ENCODE measurements at places on chromosomes 1 and 21.

GRCh38 chr1:206784471-206784903, 12.2 kb upstream of the IL10 start:
- DNase-seq = no peak

GRCh38 chr1:114712977-114713376, 3.6 kb downstream of the NRAS start:
- no peak for DNase-seq

DNA sequence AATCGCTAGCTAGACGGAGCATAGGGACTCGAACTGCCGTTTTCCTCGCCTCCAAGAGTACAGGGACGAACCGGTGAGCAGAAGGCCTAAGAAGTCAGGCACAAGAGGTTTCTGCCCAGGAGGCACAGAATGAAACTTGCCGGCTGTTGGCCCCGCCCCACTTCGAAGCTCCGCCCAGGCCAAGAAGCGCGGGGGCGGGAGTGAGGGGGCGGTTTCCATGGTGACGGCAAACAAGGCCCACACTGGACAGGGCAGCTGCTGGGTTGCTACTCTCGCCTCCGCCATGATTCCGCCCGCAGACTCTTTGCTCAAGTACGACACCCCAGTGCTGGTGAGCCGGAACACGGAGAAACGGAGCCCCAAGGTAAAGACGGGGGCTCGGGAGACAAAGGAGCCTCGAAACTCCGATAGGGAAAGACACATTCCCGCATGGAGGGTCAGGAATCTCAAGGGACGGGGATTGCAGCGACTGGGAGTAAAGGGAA, at the start of gene DNALI1:
TSS of gene DNALI1 (plus strand) at position 229 of the 485 bp plus-strand sequence. CDS start at position 284, 55 bp downstream.
- DNase-seq = peak; percentile 79

- DNase-seq = no peak
Measured at GRCh38 chr1:59022799-59023198, 239.0 kb upstream of the JUN start.

- DNase-seq = no peak
Measured at GRCh38 chr1:92343061-92343460, 44.2 kb downstream of the RPAP2 start.

DNA sequence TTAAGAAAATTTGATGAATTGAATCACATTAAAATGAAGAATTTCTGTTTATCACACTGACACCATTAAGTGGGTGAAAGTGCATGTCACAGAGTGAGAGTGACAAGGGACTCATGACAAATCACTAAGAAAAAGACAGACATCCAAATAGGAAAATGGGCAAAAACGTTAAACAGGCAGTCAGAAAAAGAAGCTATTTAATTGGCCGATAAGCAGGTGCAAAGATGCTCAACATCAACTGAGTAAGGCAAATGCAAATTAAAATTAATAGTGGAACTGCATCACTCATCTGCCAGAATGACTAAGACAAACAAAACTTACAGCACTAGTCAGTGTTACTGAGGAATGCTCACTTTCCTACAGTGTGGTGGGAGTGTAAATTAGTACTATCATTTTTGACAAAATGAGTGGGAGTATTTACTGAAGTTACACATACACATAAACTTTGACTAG, 39.2 kb upstream of the RUNX1 start:
- no peak for DNase-seq

DNA sequence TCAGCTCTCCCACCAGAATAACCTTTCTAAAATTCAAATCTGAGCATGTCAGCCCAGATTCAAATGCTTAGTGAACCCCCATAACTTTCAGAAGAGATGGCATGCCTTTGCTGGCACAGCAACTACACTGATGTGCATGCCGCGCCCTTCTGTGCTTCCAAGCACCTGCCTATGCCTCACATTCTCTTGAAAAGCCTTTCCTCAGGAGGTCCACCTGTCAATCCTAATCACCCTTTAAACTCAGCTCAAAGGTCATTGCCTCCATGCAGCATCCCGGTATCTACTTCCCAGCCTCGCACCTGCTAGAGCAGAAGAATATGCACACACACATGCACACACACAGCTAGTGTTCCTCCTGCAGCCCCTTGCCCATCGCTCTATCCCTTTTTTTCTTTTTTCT, 5.2 kb upstream of the S100A2 start:
- no peak for DNase-seq

DNA sequence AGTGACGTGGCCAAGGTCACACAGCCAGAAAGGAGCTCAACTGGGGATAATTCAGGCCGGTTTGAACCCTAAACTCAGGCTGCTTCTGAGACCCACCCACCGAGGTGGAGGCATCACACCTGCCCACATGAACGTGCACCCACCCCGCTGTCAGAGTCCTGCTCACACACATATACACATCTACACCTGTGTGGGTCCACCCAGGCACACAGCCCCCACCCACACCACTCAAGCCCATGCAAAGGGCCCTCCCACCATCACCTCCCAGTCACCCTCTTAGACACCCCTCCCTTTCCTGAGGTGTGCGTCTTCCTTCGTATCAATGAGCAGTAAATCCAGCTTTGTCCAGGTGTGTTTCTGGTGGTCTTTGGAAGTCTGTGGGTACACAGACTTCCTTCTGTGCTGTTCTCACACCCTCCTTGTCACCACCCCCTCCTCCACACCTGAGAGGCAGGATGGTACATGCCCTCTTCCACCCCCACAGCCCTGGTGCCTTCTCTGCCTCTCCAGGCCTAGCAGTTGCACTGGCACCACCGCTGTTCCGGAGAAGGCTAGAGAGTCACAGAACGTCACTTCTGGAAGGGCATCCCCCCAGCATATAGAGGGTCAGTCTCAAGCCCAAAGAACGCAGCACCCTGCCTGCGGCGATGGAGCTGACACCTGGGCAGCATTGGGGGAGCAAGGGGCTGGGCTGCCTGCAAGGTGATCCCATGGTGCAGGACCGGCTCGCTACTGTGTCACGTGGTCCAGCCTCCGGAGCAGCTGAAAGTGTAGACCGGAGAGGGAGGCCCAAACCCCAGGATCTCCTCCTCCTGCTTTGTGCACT, 18.9 kb upstream of the FAM131C start:
- DNase-seq = no peak

DNA sequence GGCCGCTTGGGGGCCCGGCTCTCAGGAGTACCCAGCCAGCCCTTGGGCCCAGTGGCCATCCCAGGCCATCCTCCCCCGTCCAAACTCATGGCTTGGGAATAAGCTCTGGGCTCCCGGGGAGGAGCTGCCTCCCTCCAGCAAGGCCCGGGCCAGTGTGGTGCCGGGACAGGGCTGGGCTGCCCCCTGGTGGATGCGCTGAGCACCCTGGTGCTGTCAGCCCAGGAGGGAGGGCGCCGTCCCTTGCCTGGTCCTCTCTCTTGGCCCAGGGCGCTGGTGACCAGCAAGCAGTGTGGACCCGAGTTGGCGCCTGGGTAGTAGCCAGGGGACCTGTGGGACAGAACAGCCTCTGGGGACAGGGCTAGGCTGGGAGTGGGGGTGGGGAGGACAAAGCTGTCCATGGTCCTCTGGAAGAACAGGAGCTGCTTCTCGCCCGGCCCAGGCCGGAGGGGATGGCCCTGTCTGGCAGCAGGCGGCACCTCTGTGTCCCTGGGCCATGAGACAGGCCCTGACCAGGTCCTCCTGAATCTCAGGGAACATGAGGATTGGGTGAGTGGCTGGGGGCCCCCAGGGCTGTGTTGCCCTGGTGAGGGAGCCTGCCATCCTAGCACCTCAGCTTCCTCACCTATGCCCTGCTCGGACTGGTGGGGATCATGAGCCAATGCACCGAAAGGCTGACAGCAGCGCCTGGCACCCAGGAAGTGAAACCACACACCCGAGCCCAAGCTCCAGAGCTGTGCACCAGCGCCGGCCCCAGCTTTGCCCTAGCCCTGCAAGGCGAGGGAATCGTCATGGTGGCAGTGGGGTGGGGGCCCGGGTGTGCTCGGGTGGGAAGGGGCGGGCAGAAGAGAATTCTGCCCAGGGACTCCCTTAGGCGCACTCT, 9.4 kb downstream of the MORN1 start:
- no peak for DNase-seq

DNA sequence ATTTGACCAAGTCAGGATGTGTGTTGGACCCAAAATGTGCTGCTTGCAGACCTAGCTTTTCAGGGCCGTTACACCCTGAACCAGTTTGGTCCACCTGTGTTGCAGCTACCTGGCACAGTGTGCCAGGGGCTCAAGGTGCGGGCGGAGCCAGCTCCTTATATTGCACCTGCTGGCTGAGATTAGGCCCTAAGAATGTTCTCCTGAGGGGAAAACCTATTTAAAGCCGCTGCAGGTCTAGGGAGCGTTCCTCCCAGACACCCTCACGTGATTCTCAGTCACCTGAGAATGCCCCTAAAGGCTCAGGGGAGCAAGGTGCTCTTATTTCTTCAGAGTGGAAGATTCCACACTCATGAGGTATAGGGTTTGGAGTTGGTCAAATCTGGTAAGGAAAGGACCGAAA, 12.0 kb downstream of the GSTM3 start:
- no peak for DNase-seq

DNA sequence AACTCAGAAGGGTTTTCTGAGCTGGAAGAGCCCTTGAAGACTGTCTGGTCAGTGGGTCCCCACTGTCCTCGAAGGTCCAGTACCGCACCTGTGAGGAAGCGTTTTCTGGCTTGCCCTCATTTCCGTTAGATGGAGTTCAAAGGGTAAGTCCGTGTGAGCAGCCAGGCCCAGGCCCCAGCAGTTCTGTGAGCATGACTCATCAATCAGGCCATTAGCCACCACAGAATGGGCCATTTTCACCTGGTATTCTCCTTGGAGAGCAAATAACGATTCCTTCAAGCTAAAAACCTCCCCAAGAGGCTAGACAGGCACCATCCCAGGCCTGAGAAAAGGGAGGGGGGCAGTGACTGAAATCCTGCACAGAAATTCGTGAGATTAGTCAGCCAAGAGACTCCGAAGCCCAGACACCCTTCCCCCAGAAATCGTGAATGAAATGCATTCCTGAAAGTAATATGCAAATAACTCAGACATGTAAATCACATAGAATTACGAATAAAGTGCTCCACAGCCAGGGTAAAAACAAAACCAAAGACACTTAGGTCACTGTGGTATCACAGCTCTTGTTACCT, 66.0 kb downstream of the BCAR3 start:
- DNase-seq = no peak

DNA sequence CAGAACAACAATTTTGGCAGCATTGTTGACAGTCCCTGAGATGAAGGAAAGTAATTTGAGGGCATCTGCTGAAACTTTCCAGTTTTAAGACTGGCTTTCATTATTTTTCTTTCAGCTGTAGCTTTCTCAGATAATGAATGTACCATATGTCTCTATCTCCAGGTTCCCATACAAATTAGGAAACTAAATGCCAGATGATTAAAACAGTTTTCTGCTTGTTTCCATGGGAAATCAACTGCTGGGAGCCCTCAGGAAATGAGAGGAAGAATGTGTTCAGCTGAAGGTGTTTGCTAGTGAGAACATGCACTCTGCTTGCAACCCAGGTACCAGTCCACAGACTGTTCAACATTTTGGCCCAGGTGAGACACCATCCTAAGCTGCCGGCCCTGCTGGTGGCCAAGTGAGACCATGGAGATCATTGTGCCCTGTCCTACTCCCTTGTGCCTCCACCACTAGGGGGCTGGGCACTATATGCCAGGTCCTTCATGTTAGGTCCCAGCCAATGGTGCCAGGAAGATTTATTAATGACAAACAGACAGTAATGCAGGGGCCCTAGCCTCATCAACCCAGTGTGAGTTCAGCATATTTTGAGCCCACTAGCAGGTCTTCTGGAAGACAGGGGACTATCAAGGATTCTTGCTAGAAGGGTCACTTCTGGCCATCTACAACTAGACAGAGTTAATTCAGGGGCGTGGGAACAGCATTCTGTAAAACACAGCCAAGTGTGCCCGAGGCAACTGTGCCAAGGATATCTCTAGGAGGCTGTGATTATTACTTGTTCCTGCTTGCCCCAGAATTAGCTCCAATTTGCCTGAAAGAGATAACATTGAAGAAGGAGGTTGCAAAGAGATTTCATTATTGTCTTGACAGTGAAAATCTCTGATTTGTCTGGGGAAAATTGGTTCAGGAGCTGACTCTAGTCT, 17.0 kb upstream of the LRRC8C start:
- DNase-seq = no peak

- DNase-seq = peak; percentile 5
Measured at GRCh38 chr1:32201011-32201855, 838 bp downstream of the CCDC28B start.

DNA sequence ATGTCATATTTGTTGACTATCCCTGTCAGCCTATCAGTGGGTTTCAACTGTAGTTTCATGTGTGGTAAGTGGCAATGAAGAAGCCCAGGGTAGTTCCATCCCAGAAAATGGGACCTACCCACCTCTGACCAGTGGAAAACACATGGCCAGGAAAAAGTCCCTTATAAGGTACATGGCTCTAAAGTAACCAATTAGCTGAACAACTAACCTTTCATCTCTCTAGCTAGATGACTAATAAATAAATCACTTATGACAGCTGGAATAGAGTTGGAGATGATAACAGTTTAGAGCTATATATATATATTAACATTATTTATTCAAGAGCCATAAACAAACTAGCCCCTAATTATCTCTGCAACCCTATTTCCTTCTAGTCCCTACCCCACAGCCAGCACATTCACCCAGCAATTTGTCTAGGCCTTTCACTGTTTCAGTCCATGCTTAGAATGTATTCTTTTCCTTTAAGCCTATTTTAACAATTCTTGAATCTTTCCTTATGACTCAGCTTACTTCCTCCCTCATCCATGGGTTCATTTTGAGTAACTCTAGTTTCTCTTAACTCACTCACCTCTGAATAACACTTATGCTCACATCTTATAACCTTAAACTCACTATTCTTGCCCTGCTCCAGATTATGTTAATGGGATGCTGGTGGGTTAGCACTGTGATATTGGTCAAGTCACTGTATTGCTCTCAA, 83.7 kb downstream of the TNFSF18 start:
- no peak for DNase-seq

DNA sequence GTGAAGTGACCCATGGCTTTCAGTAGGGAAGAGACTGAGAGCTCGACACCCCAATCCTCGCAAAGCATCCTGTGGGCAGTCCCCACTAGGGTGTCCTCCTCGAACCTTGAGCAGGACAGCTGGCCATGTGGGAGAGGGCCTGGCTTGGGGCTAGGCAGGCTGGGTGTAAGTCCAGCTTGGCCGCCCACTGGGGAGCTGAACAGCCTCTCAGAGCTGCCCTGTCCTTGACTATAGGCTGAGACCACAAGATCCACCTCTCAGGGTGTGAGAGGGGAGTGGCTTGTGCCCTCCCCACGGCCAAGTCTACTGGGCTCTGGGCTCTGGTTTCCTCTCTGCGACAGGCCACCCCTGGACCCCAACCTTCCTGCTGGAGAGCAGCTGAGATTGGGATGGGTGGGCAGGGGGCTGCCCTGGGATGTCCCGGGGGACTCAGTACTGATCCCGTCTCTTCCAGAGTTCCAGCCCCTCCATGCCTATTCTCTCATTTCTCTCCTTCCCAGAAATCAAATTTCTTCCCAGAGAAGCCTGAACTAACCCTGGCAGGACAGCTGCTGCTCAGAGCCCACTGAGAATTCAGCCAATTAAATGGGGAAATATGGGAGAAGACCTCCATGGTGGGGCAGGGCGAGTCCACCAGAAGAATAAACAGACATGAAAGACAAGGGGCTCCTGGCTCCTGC, 282.9 kb downstream of the PTPRU start:
- no peak for DNase-seq

GRCh38 chr1:41440321-41441085, 44.0 kb downstream of the EDN2 start:
- DNase-seq = no peak

- DNase-seq = no peak
Measured at GRCh38 chr1:109104364-109105151, 9.4 kb upstream of the ELAPOR1 start.

- no peak for DNase-seq
Measured at GRCh38 chr1:247453245-247453644, 4.7 kb downstream of the OR2B11 start.

- no peak for DNase-seq
Measured at GRCh38 chr1:21308847-21309652, 18.8 kb upstream of the ECE1 start.

GRCh38 chr1:92298213-92298572, 594 bp downstream of the GLMN start:
- DNase-seq = no peak
